GM03348 (cell line): ENCODE measurements at places on chromosomes 3 and 15.

GRCh38 chr3:9201955-9202354 is 47.5 kb downstream of the SRGAP3 start:
- DNase-seq: no peak

DNA sequence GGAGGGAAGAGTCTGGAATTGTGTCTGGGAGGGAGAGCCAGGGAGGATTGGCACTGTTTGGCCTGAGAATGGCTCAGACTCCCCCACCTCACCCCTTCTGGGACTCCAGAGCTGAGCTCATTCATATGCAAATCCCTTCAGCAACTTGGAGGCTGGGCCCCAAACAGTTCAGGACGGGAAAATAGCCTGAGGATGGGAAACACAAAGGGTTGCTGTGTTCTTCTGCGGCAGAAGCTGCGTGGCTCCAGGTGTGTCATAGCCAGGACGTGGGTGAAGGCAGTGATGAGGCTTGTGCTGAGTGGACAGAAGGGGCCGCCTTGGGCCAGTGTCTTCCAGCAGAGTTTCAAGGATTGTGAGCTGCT is 16.6 kb downstream of the MASP1 start:
- no peak for DNase-seq

- no peak for DNase-seq
Measured at GRCh38 chr3:156655819-156656550, 18.4 kb upstream of the TIPARP start.

DNA sequence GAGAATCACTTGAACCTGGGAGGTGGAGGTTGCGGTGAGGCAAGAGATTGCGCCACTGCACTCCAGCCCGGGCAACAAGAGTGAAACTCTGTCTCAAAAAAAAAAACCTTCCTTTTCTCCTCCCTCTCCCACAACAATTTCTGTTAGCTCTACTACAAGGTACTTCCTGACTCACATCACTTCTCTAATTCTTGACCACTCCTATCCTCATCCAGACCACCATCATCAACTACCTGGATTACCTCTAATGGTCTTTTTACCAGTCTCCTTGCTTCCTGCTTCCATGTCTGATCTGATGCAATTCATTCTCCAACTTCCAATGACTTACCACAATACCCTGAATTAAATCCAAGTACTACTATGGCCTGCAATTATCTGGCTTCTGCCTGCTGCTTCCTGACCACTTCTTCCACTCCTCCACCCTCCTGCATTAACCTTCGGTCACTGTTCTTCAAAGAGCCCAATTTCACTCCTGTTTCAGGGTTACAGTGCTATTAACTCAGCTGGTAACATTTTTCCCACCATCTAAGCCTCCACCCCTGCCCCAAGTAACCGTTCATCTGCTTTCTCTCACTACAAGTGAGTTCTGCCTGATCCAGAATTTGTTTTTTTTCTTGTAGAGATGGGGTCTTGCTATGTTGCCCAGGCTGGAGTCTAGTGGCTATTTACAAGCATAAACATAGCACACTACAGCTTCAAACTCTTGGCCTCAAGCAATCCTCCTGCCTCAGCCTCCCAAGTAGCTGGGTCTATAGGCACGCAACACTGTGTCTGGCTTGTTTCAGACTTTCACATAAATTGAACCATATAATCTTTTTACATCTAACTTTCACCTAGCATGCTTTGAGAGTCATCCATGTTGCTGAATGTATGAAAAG is 27.8 kb downstream of the DCAF1 start:
- no peak for DNase-seq
